Tibial nerve (tissue), 4 donors: ENCODE measurements at places on chromosomes 3 and 15. TPM values are rescaled to one million over a fixed set of nuclear protein-coding genes. Genes with fewer than 3 reads are reported as not detected.

KCNH8 gene
- total RNA-seq: 0.22 TPM

FRMD5 gene
- 3.1 TPM for total RNA-seq

HESX1 gene
- total RNA-seq: not detected

CFAP91 gene
- total RNA-seq: 17.4 TPM

ACAA1 gene
- total RNA-seq: 81.7 TPM

GREM1 gene
- not detected for total RNA-seq

LRRN1 gene
- total RNA-seq: 7.5 TPM

IL17RE gene
- total RNA-seq: 0.59 TPM

TMEM158 gene
- total RNA-seq: 3.8 TPM

POPDC2 gene
- total RNA-seq: 2.2 TPM

ISLR gene
- 165 TPM for total RNA-seq

DNA sequence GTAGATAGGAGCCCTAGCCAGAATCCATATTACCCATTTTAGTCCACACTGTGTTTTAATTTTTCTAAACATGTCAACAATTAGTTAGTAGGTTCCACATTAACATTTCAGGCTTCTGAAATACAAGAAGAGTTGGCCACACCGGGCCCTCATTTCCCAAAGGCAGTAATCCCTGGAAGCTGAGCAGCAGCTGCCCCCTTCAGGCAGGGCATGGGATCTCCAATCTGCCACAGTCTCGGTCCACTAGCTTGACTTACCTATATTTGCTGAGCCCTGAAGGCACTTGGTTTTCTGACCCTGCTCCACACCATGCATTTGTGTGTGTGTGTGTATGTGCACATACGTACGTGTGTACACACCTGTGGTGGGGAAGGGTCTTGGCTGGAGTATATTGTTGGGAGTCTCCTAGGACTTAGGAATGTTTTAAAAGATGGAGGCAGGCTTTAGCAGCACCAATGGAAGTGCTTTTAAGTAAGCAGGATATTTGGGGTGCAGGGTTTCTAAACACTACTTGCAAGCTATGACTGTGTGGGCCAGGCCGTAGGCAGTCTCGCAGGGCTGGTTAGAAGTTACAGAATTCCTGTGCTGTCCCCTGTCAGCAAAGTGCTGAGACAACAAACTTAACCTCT is 71.2 kb upstream of the SOX14 start:
- no peak for DNase-seq

GRCh38 chr15:99997112-99997651 is 263.9 kb upstream of the LYSMD4 start:
- no peak for DNase-seq

DNA sequence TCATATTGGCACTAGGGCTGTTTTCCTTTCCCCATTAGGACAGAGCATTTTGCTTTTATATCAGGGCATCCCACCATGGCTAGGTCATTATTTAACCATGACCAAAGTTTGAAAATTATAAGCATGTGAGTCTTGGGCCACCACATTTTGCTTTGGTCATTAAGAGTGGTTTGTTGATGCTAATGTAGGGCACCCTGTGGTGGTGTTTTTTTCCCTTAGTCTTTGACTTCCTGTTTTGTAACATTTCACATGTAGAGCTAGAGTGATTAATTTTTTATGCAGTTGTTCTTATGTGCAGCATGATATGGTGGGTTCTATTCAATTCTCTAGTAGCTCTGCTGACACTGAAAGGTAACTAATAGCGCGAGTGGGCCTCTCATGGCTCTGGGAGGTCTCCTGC is 249.6 kb upstream of the ROBO1 start:
- no peak for DNase-seq

GRCh38 chr15:52518487-52519371 is 10.0 kb downstream of the MYO5A start:
- no peak for DNase-seq

DNA sequence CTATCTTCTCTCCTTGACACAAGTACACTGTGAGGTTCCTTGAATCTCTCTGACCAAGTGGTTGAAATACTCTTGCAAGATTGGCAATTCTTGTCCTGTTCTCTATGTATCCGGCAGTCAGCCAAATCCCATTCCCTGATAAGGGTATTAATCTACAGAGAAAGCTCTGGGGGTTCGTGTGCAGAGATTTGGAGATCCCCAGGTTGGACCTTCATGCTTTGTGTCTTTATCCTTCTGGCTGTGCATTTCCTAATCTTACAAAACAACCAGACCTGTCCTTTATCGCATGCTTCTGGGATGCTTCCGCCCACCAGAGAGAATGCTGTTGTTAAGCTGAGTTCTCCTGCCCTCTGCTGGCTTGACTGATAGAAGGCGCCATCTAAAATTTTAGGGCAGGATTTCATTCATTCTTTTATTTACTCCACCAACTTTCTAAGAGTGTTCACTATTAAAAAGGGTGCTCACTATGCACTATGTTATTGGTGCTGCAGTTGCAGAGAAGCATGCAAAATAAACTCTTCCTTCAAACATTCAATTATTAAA is 8.6 kb upstream of the SST start:
- peak; percentile 64 for DNase-seq

DNA sequence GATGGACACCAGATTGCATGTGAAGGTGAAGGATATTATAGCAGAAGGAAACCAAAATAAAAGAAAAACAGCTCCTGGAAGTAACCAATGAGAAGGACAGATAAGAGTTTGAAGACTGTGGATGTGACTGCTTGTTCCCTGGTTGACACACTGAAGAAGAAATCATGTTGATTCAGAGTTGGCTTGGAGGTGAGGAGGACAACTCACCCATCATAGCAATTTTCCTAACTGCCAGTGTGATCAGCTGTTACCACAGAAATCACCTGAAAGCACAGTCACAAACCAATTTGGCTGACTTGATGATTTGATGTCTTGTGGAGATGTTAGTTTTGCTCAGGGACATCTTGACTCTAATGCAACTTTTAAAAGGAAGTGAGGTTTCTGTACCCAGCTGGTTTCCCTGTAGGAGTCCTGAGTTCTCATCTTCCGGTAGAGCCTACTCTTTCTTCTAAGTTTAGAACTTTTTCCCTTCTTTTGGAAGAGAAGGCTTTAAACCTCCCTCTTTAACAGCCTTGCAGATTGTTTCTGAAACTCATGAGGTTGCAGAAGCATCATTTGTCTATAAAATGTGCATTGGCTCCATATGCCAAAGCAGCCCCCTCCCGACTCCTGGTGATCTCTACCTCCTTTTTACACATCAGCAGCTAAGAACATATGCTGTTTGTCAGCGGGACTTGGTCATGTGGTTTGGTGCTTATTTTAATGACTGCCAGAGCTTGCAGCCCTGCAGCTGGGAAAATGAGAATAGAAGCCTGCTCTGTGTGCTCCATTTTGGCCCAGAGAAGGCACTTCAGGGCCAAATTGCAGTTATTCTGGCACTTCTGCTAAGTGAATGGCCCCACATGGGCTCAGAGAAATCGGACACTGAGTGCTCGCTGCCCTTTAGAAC is 10.3 kb downstream of the ATG7 start:
- DNase-seq: peak; percentile 19

DNA sequence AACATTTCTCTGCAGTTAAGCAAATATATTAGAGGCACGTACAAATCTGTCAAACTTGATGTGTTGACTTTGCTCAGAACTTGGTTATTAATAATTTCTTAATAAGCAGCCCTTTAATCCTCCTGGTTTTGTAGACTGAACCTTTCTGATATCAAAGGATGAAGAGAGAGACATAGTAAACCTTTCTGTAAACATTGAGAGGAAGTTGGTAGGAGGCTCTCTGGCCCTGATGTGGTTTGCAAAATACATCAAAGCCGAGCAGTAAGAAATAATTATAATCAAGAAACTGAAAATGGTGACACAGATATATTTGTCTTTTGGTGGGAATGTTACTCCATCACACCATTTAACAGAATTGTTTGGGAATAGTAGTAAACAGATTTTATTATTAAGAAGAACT is 111.9 kb downstream of the OXSM start:
- DNase-seq: no peak

DNA sequence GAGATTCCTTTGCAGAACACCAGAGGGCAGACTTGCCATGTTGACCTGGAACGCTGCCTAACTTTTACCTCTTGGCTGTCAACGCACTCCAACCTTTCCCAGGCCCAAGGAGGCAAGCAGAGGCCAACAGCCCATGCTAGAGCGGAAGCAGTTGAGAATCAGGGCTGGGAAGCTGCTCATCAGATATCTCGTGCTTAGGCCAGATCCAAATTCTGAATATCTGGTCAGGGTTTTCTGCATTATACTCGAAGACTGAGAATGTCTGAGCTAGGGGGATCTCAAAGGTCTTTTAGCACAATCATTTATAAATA is 2.5 kb downstream of the XIRP1 start:
- DNase-seq: no peak

DNA sequence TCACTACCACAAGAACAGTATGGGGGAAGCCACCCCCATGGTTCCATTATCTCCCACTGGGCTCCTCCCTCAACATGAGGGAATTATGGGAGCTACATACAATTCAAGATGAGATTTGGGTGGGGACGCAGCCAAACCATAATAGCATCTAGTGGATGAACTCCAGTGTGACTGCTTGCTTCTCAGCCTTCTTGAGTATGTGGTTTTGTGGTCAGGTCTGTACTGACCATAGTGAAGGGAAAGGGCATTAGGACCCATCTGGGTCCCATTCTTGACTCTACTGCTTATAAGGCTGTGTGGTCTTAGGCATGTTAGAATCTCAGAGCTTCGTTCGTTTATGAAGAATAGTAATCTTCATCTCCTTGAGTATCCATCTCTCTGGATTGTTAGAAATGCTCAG is 81.4 kb downstream of the CGNL1 start:
- DNase-seq: no peak

GRCh38 chr3:17841190-17841828 is 98.9 kb upstream of the TBC1D5 start:
- DNase-seq: peak; percentile 42

DNA sequence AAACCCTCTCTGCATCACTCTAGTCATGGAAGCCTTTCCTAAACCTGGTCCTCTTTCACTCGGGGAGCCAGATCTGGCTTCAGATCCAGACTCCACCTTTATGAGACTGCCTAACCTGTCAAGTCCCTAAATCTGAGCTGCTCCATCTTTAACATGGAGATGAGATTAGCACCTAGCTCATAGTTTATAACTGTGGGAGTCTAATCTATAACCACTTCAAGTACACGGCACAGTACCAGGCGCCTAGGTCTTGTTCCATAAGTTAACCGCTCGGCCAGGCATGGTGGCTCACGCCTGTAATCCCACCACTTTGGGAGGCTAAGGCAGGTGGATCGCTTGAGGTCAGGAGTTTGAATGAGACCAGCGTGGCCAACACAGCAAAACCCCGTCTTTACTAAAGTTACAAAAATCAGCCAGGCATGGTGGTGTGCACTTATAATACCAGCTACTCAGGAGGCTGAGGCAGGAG is 30.3 kb downstream of the TPM1 start:
- DNase-seq: no peak

- no peak for DNase-seq
Observed at GRCh38 chr3:10627884-10628572, 122.6 kb upstream of the ATP2B2 start.
